ENCODE measurements at places on chromosomes 5 and 9.

DNA sequence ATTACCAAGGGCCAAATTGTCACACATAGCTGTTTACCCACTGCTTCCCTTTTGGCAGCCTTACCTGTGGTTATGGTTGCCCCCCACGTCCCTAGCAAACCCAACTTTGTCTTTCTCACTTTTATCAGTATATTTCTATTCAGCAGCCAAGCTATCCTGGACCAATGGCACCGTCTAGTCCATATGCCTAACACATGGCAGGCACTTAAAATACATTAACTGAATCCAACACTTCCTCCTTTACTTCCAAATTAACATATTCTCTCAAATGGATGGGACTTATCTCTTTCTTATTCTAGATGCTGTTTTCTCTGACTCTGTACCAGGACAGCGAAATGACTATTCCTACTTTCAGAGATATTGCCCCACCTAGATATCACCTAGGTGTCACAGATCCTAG is 50.9 kb upstream of the SLC44A1 start:
- DNase-seq = no peak

DNA sequence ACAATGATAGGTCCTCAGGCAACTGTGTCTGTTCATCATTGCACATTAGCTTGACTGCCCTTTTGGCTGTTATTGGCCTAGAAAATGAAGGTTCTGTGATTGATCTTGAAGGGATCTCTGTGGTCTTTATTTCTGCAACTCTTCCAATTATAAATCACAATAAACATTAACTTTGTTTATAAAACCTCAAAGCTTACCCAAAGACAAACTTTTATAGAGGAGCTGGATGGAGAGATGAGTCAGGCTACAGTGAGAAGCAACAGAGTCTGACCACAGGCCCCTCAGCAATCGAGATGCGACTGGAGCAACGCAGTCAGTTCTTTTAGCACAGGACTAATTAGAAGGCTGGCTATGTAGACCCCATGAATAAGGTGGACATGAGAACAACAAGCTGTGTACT is 5.3 kb downstream of the MACROH2A1 start:
- DNase-seq = no peak

- no peak for DNase-seq
These were observed 419.5 kb upstream of the TLE4 start for GRCh38 chr9:79152306-79152705.

DNA sequence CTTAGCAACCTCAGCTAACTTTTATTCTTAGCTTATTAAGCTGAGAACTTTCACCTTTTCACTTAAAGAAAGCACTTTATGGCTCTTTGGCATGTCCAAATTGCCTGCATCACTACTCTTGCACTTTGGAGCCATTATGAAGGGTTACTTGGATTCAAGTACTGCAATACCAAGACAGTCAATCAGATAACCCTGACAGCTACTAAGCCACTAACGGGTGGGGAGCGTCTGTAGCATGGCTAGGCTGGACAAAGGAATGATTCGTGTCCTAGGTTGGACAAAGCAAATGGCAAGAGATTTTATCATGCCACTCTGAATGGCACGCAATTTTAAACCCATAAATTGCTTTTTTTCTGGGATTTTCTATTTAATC is 39.6 kb downstream of the TRPM6 start:
- DNase-seq = no peak

- no peak for DNase-seq
These were observed 1.2 kb downstream of the DIPK1B start for GRCh38 chr9:136713550-136713949.

GRCh38 chr9:123527981-123528380 is 172.0 kb downstream of the CRB2 start:
- DNase-seq = no peak

DNA sequence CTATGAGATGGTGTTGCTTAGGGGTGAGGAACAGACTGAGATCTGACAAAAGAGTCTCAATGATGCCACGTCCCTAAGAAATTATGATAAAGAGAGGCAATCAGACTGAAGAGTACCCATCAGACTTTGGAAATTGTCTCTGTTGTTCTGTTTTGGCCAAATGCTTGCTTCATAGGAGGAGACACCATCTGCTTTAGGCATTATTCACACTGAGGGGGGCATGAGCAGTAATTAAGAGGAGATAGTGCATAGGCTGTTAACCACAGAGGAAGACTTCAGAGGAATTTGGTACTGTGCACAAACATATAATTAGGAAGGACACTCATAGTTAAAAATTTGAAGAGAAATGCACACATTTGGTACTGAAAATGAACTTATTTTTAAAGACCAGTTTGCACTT is 190.7 kb downstream of the FAM170A start:
- DNase-seq = no peak

- no peak for DNase-seq
These were observed 134.6 kb upstream of the RAPGEF1 start for GRCh38 chr9:131874447-131874846.

DNA sequence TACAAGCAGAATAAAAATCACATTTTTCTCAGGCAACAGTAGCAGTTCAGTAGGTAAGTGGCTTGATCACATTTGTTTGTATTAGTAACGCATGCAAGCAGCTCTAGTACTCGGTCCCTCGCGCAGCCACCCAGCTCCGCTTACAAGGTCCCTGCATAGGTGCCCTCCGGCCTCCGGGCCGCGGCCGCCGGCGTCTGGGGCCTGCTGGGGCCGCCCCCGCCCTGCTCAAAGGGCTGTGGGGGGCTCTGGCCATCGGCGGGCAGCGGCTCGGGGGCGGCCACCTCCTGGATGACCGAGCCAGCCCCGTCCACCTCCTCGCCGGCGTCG is 50.2 kb upstream of the UBAC1 start:
- no peak for DNase-seq

DNA sequence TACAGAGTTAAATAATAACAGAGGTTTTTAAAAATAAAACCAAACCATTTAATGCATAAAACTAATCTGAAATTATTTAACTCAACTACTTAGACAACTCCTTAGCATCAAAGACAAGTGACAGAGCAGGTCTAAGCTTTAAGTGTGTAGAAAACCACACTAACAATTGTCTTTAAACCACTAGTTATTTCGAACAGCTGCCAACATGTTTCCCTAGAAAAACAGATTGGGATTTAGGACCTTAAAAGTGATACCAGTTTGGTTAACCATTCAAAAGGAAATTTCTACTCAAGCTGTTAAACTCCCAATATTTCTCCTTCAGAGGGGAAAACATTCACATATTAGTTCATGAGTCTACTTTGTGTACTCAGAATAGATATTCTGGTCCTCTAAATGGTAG is 208.7 kb downstream of the BNC2 start:
- DNase-seq = no peak

DNA sequence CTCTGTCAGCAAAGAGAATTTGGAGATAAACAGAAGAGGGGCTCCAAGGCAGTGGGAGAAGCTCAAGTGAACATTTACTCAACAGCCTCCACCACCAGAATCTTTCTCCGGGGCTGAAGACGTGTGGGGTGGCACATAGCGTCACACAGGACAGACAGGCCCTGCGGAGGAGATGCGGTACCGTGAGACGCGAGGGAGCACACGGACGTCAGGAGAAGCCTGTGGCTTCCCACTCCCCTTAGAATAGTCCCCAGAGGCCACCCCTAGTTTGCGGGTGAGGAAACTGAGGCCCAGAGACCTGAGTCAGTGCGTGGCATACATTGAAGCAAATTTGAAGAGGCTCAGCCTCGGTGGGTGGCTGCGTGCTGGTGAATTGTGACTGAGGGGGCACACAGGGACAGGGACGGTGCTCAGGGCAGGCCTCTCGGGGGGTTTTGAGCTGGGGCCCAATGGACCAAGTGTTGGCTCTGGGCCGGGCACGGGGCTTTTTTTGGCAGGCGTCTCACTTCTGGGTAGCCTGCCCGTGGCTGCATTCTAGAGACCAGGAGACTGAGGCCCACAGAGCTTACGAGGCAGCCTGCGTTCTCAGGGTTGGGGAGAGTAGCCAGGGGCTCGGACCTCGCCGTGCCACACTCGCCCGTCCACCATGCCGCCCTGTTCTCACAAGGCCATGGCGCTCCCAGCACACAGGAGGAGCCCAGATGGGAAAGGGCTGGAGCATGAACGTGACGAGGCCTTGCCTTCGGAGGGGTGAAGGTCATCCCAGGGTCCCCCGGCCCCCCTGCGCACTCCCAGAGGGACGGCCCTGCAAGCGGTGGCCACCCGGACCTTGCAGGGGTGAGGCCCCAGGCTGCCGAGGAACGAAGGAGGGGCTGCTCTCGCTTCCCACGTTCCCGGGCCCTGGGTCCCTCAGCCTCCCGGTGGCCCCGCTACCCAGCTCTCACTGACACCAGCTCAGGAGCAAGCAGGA is 220.6 kb downstream of the C9orf50 start:
- no peak for DNase-seq

- no peak for DNase-seq
These were observed 185.5 kb downstream of the CACNA1B start for GRCh38 chr9:138063033-138063432.

DNA sequence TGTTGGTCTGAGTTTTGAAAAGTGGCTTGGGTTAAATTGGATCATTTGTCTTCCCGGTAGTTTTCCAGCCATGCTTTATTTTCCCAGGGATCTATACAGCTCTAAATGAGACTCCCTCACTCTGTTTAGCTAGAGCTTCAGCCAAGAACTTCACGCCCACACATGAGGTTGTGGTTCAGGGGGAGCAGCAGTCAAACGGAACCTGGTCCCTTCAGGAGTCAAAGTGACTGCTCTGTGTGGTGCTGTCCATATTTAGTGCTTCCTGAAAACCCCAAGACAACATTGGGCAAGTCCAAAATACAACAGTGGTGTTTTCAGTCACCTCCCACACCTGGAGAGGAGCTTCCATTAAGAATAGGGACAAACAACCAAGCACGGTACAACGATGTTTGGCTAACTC is 90.5 kb downstream of the ANKH start:
- DNase-seq = no peak

- DNase-seq = no peak
These were observed 1.3 kb downstream of the MED10 start for GRCh38 chr5:6376974-6377520.

All from stimulated activated CD4-positive, alpha-beta T cell treated with anti-CD3 and anti-CD28 coated beads, Interleukin-2, amount 100 ng/mL, for 24 hours (primary cell).